SJSA1 (cell line): ENCODE measurements at places on chromosomes 6 and 20. TPM values are rescaled to one million over a fixed set of nuclear protein-coding genes. Genes with fewer than 3 reads are reported as not detected.

OOEP gene
- not detected in 2 replicates for total RNA-seq

CTAGE9 gene
- 0.26 TPM in 1 of 2 replicates, not detected in the other for total RNA-seq

BAK1 gene
- 14.3 and 23.3 TPM in 2 replicates for total RNA-seq

ABHD16B gene
- not detected in 2 replicates for total RNA-seq

MAFB gene
- total RNA-seq: not detected in 2 replicates

WFDC5 gene
- not detected in 2 replicates for total RNA-seq

TAF11 gene
- total RNA-seq: 63.7 and 72.5 TPM in 2 replicates

ZBP1 gene
- total RNA-seq: not detected in 2 replicates

TMEM200A gene
- 6.4 and 12.3 TPM in 2 replicates for total RNA-seq

DEFB115 gene
- total RNA-seq: not detected in 2 replicates

DLK2 gene
- 0.16 TPM in 1 of 2 replicates, not detected in the other for total RNA-seq

SNX9 gene
- 27.4 and 32.8 TPM in 2 replicates for total RNA-seq

SUMO4 gene
- total RNA-seq: 0.25 and 1.8 TPM in 2 replicates

MOCS1 gene
- total RNA-seq: 7.7 and 13.7 TPM in 2 replicates

PRDM13 gene
- not detected in 2 replicates for total RNA-seq

KCNK15 gene
- total RNA-seq: not detected in 2 replicates

SMLR1 gene
- total RNA-seq: not detected in 2 replicates

NKAIN4 gene
- total RNA-seq: not detected in 2 replicates

UST gene
- total RNA-seq: 6.7 and 7.6 TPM in 2 replicates

C6orf15 gene
- total RNA-seq: not detected in 2 replicates

GSTA1 gene
- total RNA-seq: 8.5 and 8.7 TPM in 2 replicates

CYP24A1 gene
- total RNA-seq: not detected in 2 replicates

RIPPLY2 gene
- total RNA-seq: not detected in 2 replicates

NR2E1 gene
- total RNA-seq: 0.03 and 0.81 TPM in 2 replicates
